ENCODE measurements at places on chromosomes 5 and 9. TPM values are rescaled to one million over a fixed set of nuclear protein-coding genes. Genes with fewer than 3 reads are reported as not detected.

DNA sequence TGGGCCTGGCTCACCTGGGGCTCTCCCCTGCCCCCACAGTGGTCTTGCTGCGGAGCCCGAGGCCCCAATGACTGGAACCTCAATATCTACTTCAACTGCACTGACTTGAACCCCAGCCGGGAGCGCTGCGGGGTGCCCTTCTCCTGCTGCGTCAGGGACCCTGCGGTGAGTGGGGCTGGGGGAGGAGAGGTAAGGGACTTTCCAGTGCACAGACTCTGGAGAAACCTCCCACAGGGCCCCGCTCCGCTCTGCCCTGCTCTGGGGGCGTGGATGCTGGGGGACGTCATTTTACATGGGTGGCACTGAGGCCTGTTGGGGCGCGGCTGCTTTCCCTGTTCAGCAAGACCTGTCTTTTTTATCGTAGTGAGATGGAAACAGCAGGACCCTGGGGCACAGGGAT, 7.6 kb downstream of the TSPAN17 start:
- H3K36me3 ChIP-seq = peaks cover 7% of the 10 kb centered on the region
- H3K27me3 ChIP-seq = no peaks in the 10 kb centered on the region
- no peak overlapping the region for H3K4me3 ChIP-seq

GRCh38 chr5:135016861-135017290, 17.2 kb downstream of the PITX1 start:
- no peak for DNase-seq
- H3K4me1 ChIP-seq = no peaks in the 10 kb centered on the region
- H3K36me3 ChIP-seq = no peaks in the 10 kb centered on the region
- H3K4me3 ChIP-seq = no peak overlapping the region

DNA sequence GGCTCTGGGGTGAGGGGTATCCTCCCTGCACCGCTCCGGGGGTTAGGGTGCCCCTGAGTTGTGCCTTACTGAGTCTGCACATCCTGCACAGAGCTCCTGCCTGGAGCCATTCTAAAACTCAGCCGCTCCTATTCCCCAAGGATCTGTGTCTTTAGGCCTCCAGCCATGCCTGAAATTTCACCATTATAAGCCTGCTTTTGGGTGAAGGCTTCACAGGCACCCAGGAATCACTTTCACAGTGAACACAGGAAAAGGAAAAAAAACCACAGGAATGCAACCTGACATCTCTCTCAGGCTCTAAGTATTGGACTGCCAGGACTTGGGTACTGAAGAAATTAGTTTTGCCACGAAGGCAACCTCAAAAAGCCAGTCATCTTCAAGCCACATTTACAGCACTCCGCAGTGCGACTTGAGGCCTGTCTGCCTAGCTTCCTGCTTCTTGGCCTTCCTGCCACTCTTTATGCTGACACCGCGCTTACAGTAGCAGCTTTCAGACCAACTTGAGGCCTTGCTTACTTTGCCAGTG, 30.9 kb downstream of the GALNT10 start:
- no peaks in the 10 kb centered on the region for H3K36me3 ChIP-seq
- no peak overlapping the region for H3K4me3 ChIP-seq
- peaks cover 8% of the 10 kb centered on the region for H3K4me1 ChIP-seq
- H3K27ac ChIP-seq = no peak overlapping the region

- H3K27ac ChIP-seq = no peak overlapping the region
- H3K36me3 ChIP-seq = no peaks in the 10 kb centered on the region
- H3K27me3 ChIP-seq = no peaks in the 10 kb centered on the region
- no peaks in the 10 kb centered on the region for H3K4me1 ChIP-seq
- no peak for DNase-seq
Measured at GRCh38 chr5:406041-406440, 36.9 kb upstream of the EXOC3 start.

GRCh38 chr9:81145331-81145963, 543.9 kb downstream of the TLE1 start:
- H3K4me3 ChIP-seq = no peak overlapping the region
- no peak overlapping the region for H3K27ac ChIP-seq
- no peaks in the 10 kb centered on the region for H3K36me3 ChIP-seq

DNA sequence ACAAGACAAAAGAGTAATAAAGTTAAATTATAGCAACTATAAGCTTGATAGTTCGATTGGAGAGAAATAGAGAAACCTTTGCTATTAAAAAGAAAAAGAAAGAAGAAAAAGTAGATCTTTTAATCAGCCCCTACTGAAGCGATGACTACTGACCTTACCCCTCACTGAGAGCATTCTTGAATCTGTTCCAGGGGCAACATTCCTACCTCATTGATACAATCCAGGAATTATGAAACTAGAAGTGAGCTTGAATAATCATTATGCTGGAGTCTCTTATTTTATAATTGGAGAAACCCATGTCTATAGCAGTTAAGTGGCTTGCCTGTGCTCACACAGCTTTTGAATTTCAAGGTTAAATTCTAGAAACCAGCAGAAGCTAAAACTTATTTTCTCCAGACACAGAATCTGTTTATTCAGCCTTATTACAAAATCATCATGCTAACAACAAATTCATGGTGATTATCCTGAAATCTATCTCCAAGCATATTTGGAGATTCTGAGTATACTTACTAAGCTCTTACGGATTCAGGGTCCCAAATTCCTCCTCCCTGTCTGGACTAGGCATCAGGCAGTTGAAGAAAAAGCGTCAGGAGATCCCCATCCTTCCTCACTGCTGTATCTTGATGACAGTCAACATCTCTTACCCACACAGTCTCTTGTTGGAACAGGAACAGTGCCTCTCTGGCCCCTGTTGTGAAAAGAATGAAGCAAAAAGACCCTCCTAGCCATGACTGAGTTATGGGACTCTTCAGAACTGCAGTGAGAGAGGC, 547.6 kb upstream of the WWC1 start:
- no peak overlapping the region for H3K4me3 ChIP-seq
- DNase-seq = peak; percentile 89
- no peaks in the 10 kb centered on the region for H3K36me3 ChIP-seq
- H3K27ac ChIP-seq = no peak overlapping the region

- H3K4me1 ChIP-seq = peaks cover 7% of the 10 kb centered on the region
- no peak overlapping the region for H3K4me3 ChIP-seq
- H3K36me3 ChIP-seq = no peaks in the 10 kb centered on the region
Measured at GRCh38 chr5:145129797-145130196, 705.3 kb downstream of the PRELID2 start.

DNA sequence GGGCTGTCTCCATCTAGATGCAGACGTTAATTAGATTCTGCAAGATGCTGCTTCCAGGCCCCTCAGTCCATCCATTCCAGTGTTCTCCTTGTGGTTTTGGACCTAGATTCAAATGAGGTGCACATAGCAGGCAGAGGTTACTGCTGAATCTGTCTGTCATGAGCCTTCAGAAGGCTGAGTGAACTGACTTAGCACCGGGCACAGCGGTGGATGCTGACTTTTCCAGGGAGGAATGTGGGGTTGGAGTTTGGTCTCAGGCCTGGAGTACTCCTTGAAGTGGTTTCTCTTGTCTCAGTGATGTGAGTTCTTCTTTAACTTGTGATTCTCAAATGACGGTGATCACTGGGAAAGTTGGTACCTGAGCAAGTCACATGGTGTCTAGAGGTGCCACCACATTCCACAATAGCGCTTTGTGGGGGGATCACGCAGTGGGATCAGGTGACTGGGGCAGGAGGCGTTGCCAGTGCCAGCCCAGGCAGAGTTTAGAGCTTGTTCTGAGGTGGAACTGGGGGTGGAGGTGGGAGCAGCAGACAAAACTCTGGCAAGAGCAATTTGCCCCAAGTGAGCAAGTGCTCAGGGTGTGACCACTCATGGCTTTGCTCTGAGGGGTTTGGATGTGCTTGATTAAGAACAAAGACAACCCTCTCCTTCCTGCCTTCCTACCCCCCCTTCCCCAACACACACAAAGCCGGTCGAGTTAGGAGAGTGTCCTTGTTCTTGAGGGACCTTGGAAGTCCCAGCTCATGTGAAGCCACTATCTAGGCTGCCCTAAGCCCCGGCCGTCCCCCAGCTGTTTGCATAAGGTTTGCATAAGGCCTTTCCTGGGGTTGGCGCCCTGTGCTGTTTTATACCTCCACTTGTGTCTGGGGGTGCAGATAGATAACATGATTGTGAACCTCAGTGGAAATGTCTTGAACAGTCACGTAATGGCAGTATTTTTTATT, 25.1 kb downstream of the JADE2 start:
- no peak for DNase-seq
- no peak overlapping the region for H3K4me3 ChIP-seq
- H3K36me3 ChIP-seq = no peaks in the 10 kb centered on the region
- no peaks in the 10 kb centered on the region for H3K27me3 ChIP-seq

- H3K4me3 ChIP-seq = no peak overlapping the region
- H3K36me3 ChIP-seq = no peaks in the 10 kb centered on the region
- no peak for DNase-seq
- H3K27ac ChIP-seq = no peak overlapping the region
- peaks cover 17% of the 10 kb centered on the region for H3K4me1 ChIP-seq
Measured at GRCh38 chr9:113503131-113503541, 39.6 kb downstream of the RGS3 start.

DNA sequence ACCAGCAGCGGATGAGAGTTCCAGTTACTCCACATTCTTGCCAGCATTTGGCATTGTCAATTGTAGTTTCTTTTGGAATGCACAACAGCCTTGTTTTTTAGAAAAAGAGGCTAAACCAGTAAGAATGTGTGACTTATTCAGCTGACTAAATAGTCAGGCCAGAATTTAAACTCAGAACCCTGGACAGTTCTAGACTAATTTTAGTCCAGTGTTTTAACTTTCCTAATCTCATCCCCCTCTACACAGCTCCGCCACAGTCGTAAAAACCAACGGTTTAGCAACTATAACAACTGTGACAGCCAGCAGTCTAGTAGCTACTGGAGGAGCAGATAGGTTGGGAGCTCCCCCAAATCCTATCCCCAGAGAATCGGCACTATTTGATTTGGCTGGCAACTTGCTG, 103.7 kb downstream of the FOXD1 start:
- no peak for DNase-seq
- no peak overlapping the region for H3K4me3 ChIP-seq
- no peaks in the 10 kb centered on the region for H3K4me1 ChIP-seq
- no peaks in the 10 kb centered on the region for H3K27me3 ChIP-seq
- no peaks in the 10 kb centered on the region for H3K36me3 ChIP-seq

DNA sequence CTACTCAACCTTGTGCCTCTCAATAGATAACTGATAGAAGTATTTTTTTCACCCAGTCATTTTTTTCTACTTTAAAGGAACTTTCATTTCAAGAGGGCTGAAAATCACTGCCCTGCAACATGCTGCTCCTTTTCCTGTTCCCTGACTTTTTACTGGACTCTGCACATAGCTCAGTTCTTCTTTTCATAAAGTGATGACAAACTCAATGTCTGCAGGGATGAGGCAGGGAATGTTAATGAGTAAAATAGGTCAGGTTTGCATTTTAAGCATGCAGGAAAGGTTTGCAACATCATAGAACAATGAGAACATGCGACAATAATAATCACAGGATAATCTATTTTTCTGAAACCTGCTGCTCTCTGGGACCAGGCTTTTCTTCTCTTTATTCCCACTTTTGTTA, 172.2 kb upstream of the SGCD start:
- H3K27me3 ChIP-seq = no peaks in the 10 kb centered on the region
- DNase-seq = no peak
- no peak overlapping the region for H3K4me3 ChIP-seq
- no peak overlapping the region for H3K27ac ChIP-seq
- no peaks in the 10 kb centered on the region for H3K36me3 ChIP-seq
- H3K4me1 ChIP-seq = no peaks in the 10 kb centered on the region

- H3K4me3 ChIP-seq = no peak overlapping the region
- no peaks in the 10 kb centered on the region for H3K4me1 ChIP-seq
- H3K36me3 ChIP-seq = peaks cover 26% of the 10 kb centered on the region
- H3K27me3 ChIP-seq = no peaks in the 10 kb centered on the region
- no peak overlapping the region for H3K27ac ChIP-seq
Measured at GRCh38 chr9:133107961-133108793, 12.9 kb downstream of the RALGDS start.

DNA sequence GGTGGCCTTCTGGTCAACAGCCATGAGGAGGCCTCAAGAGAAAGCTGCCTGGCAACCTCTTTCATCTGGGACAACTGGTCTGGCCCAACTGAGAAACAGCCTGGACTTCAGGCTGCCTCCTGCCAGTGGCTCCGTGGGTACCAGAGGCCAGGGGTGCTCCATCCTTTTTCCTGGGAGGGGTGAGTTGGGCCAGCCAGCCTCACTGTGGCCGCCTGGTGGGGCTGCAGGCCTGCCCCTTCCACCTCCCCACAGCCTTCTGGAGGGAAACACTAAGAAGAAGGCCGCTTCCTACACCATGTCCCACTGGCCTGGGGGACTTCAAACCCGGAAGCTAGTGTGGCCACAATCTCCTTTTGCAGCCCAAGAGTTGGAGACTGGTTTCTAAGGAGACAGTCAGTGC, 13.8 kb upstream of the NKD2 start:
- no peak overlapping the region for H3K27ac ChIP-seq
- peaks cover 9% of the 10 kb centered on the region for H3K4me1 ChIP-seq
- no peak overlapping the region for H3K4me3 ChIP-seq
- no peaks in the 10 kb centered on the region for H3K27me3 ChIP-seq
- H3K36me3 ChIP-seq = no peaks in the 10 kb centered on the region

DNA sequence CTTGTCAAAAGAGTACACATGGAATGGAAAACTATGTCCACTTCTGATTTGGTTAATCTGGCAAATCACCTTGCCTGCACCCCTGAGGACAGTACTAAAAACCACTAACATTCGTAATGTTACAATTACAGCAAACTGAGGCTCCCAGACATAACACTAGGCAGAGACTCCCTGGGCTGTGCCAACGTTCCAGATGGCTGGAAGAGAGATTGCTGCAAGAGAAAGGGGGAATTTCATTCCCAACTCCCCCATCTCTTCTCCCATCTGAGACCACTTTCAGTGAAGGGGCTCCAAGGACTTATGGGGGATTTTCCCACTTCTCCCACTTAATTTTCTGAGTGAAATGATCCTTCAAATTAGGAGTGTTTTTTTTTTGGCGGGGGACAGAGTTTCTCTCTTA, 11.3 kb downstream of the OR1J1 start:
- H3K27me3 ChIP-seq = no peaks in the 10 kb centered on the region
- no peaks in the 10 kb centered on the region for H3K4me1 ChIP-seq
- no peak overlapping the region for H3K4me3 ChIP-seq
- no peak for DNase-seq
- H3K36me3 ChIP-seq = no peaks in the 10 kb centered on the region
- no peak overlapping the region for H3K27ac ChIP-seq

DNA sequence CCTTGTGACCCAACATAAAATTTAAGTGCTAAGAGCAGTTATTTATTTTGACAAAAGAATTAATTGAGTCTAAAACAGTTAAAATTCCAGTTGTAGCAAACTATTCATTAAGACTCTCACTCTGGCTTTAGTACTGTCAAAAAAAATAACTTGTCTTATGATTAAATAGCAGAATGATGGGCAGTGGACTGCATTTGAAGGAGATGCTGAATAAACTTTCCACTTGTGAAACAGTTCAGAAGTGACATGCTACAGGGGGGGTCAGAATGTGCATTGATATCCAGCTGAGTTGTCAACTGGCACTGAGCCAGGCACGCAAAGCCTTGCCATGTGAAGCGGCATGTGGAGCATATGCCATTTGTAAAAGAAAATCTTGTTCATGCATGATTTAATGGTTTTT, 76.0 kb downstream of the FCHO2 start:
- H3K4me1 ChIP-seq = peaks cover 6% of the 10 kb centered on the region
- DNase-seq = peak; percentile 75
- no peak overlapping the region for H3K4me3 ChIP-seq
- no peak overlapping the region for H3K27ac ChIP-seq

IFNA2 gene
- not detected for total RNA-seq

PCDHA12 gene
- 9.5 TPM for total RNA-seq

ARSI gene
- total RNA-seq = 3.3 TPM

PLPP7 gene
- 50.3 TPM for total RNA-seq

CTSV gene
- 29.0 TPM for total RNA-seq

SFXN1 gene
- total RNA-seq = 98.2 TPM

TXNDC8 gene
- total RNA-seq = not detected

FAM169A gene
- 30.1 TPM for total RNA-seq
